SK-N-SH treated with all-trans-retinoic acid at 6 μM for 48 hours (cell line): ENCODE measurements at places on chromosomes 7 and 10.

DNA sequence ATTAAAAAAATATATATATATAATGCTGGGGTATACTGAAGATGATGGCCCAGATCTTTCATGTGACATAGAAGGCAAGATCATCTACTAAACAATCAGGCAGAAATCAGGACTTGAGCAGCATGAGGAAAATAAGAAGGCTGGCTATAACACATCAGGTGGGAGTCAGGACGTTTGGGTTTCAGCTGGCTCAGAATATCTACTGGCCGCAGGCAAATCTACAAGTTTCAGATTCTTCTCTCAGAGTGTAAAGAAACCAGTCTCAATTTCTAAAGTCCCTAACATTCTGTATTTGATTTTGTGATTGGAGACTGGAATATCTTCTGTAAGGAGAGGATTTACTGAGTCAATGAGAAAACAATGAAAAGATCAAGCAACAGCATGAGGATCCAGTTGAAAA, 37.7 kb upstream of the FAM3C start:
- no peak for ATAC-seq

DNA sequence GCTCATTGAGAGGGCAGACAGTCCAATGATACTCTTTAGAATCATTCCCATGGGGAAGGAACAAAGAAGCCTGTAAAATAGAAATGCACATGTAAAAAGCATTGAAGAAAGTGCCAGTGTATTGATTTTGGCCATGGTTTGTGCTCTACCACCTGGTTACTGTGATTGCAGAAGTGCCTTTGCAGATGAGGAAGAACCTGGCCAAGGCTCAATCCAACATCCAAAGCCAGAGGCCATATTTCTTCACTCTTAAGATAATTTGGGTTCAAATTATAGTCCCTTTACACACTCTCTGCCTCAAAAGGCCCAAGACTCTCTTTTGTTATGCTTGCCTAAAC, 122.1 kb downstream of the EGFR start:
- ATAC-seq, result no peak

DNA sequence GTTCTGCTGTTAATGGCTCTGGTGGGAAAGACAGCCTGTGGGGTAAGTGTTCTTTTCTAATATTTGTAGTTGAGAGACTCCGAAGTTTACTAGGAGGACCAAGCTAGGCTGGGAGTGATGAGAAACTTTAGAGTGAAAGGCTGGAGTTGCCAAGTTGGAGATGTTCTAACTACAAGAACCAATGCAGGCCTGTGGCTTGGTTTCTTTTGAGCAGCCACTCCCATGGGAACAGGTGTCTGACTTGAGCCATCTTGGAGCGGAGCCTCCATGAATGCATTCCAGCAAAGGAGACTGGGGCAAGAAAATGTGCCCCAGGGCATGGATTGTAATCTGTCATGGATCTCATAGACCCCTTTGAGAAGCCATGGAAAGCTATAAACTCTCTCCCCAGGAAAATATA, 296 bp downstream of the HABP2 start:
- ATAC-seq, result no peak

DNA sequence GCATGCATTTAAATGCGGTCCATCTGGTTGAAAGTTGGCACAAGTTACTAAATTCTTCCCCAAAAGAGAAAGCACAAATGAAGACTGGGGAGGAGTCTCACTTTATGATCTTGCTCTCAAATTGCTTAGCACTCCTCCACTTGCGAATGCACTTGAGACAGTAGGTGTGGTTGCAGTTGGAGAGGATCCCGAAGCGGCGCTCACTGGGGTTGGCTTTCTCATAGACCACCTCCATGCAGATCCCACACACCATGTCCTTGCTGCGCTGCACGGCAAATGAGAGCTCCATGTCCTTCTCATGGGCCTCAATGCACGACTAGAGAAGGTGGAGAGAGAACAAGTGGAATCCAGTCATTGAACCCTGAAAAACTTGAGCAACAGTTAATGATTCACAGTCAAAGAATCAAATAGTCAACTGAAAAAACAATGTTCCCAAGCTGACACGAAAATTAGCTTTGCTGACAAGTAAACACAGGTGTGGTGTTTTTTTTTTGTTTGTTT, 22.7 kb downstream of the MKRN1 start:
- ATAC-seq, result no peak

- no peak for ATAC-seq
Observed at GRCh38 chr7:40105879-40106473, 28.4 kb downstream of the MPLKIP start.

- no peak for ATAC-seq
Observed at GRCh38 chr10:127400216-127400615, 148.9 kb upstream of the NPS start.

DNA sequence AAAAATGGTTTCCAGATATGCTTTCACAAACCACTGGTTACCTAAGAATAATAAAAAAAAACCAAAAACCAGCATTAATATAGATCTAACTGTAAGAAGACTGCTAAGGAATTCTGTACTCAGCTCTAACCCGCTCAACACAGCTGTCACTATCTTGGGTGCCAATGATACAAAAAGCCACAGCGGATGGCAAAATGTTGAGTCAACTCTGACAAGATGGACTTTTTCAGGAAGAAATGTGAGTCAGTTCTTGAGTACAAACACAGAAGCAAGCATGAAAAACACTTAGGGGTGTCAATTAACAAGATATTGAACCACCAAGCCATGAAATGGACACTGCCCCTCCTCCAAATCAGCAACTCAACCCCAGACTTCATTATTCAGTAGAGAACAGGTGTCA, 55.0 kb downstream of the CTTNBP2 start:
- no peak for ATAC-seq

- ATAC-seq, result no peak
Observed at GRCh38 chr7:66642186-66642585, 13.5 kb downstream of the KCTD7 start.

DNA sequence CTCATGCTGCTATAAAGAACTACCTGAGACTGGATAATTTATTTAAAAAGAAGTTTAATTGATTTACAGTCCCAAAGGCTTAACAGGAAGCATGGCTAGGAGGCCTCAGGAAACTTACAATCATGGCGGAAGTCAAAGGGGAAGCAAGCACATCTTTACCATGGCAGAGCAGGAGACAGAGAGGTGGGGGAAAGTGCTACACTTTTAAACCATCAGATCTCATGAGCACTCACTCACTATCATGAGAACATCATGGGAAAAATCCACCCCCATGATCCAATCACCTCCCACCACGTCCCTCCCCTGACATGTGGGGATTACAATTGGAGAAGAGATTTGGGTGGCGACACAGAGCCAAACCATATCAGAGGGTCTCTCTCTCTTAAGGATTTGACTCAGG, 108.6 kb upstream of the PODXL start:
- ATAC-seq, result no peak

DNA sequence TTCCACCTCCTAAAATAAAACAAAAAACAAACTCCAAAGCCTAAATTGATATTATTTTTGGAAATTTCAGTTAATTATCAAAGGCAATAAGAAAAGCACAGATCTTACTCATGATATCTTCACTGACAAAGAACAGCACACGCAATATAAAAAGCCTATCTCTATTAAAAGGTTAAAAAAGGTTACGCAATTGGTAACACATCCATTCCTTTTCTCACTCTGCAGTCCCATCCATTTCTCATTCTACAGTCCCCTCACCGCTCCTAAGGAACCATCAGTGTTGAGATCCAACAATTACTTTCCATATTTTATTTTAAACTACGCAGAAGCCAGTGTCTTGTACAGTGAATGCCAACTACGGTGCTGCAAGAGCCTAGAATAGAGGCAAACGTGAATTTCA, 1.3 kb downstream of the SEC61G start:
- ATAC-seq, result no peak
